ENCODE measurements at places on chromosomes 16 and 17.

GRCh38 chr16:48003206-48003907 lies 152.4 kb downstream of the ABCC12 start:
- peak; percentile 1 for DNase-seq

DNA sequence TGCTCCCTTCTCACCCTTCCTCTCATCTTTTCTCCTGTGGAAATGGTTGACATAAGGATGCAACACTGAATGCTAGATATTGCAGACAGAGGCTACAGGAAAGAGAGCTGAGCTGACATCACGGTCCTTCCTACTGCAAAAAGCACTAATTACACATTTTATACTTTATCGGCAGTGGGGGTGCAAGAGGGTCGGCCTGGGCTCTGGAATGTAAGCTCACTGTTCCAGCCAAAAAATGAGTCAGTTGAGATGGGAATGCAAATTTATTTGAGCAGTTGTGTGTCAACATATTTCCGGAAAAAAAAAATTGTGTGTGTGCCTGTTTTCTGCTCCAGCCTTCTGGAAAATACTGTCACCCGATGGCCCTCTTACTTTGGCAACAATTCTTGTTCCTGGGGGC lies 14.1 kb upstream of the MRTFB start:
- DNase-seq: no peak

- no peak for DNase-seq
Measured at GRCh38 chr16:7921345-7921744, 588.7 kb downstream of the RBFOX1 start.

GRCh38 chr16:68300734-68301459 lies 9.8 kb downstream of the SLC7A6OS start:
- DNase-seq: no peak

DNA sequence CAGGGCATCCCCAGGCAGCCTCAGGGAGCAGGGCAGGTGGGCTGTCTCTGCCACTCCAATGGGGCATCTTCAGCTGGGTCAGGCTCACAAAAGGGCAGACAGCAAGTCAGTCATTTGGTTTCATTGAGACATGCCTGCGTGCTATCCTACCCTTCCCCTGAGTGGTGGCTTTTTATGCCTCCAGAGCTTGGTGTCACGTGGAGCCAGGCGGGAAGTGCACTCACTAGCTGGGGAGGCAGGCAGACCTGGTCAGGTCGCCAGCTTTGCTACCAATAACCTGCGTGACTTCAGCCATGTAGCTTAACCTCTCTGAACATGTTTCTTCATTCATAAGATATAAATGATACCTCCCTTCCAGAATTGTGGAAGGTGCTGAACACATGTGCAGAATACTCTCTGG lies 415.0 kb downstream of the SOX9 start:
- no peak for DNase-seq

DNA sequence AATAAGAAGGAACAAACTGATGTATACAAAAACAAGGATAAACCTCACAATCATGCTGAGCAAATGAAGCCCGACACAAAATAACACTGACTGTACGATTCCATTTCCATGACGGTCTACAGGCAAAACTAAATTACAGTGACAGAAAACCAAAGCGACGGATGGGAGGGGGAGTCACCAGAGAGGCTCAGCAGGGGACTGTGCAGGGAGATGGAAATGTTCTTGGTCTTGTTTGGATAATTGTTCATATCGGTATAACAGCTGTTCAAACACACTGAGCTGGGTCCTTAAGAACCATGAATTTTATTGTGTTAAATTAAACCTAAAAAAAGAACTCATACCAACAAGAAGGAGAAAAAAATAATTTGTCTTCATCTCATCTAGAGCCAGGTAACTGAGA lies 97.8 kb downstream of the NXN start:
- no peak for DNase-seq
